Skin of body (tissue), 3 donors: ENCODE measurements at places on chromosomes 13 and 19. TPM values are rescaled to one million over a fixed set of nuclear protein-coding genes. Genes with fewer than 3 reads are reported as not detected.

GRCh38 chr13:23871616-23872220 lies 17.5 kb downstream of the MIPEP start:
- no peak for DNase-seq

- DNase-seq, result no peak
Measured at GRCh38 chr19:35207391-35207871, 21.1 kb downstream of the FAM187B start.

GRCh38 chr13:73913751-73914518 lies 220.3 kb downstream of the KLF12 start:
- no peak for DNase-seq

DNA sequence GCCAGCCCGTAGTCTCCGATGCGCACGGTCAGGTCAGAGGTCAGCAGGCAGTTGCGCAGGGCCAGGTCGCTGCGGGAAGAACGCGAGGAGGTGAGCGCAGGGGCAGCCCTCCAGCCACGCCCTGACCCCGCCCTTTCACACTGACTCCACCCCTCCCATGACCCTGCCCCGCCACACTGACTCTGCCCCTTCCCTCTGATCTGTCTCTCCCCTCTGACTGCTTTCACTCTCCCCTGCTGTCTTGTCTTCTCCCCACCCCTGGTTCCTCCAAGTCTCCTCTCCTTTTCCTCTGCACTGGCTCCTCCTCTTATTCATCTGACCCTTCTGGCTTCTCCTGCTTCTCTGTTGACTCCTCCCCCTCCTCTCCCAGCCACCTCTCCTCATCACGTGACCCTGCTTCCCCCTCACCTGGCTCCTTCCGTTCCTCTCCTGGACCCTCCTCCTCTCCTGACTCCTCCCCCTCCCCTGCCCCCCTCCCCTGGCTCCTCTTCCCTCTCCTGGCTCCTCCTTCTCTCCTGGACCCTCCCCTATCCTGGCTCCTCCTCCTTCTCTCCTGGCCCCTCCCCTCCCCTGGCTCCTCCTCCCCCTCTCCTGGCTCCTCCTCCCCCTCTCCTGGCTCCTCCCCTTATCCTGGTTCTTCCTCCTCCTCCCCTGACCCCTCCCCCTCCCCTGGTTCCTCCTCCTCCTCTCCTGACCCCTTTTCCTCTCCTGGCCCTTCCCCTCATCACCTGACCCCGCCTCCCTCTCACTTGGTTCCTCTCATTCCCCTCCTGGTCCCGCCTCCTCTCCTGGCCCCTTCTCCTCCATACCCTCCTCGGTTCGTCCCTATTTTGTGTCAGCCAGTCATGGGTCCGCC lies 9.9 kb downstream of the LMTK3 start:
- no peak for DNase-seq

DNA sequence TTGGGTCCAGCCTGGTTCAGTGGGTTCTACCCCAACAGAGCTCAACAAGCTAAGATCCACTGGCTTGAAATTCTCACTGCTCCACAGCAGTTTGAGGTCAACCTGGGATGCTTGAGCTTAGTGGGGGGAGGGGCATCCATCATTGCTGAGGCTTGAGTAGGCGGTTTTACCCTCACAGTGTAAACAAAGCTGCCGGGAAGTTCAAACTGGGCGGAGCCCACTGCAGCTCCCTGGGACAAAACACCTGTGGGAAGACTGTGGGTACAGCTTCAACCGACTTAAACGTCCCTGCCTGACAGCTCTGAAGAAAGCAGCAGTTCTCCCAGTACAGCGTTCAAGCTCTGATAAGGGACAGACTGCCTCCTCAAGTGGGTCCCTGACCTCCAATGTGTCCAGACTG lies 1161.9 kb downstream of the UQCRFS1 start:
- no peak for DNase-seq

GRCh38 chr13:38528986-38529385 lies 157.9 kb upstream of the FREM2 start:
- no peak for DNase-seq

GRCh38 chr19:41925208-41926003 lies 2.8 kb downstream of the ERFL start:
- no peak for DNase-seq

DNA sequence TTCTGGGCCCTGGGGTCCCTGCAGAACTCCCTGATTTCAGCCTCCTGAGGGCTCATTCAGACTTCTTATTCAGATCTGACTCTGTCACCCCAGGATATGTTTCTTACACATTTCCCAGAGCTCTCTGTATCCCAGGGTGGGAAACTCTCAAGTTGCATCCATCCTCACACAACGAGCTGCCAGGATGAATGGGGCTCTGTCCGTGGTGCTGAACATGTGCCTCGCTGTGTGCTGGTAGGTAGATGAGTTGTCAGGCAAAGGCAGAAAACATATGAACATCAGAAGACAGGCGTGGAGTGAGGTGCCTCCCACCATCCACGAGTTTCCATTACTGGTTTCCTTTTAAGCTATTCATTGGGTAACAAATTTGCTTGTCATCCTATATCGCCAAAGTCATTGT lies 11.4 kb upstream of the IGFL1 start:
- no peak for DNase-seq

GRCh38 chr13:91655731-91656130 lies 257.3 kb downstream of the GPC5 start:
- no peak for DNase-seq

DNA sequence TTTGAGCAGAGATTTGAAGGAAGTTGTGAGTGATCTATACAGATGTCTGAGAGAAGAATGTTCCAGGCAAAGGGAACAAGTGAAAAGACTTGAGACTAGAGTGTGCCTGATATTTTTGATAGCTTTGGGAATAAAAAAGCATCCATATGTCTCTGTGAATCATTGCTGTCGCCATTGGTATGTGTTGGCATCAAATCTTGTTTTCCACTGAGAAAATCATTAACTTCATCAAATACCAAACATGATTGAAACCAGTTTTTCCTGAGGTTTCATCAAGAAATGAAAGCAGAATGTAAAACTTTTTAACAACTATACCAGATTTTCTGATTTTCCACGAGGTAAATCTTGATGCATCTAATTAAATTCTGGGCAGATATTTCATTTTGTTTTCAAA lies 862.6 kb downstream of the DIAPH3 start:
- peak; percentile 79 for DNase-seq

DNA sequence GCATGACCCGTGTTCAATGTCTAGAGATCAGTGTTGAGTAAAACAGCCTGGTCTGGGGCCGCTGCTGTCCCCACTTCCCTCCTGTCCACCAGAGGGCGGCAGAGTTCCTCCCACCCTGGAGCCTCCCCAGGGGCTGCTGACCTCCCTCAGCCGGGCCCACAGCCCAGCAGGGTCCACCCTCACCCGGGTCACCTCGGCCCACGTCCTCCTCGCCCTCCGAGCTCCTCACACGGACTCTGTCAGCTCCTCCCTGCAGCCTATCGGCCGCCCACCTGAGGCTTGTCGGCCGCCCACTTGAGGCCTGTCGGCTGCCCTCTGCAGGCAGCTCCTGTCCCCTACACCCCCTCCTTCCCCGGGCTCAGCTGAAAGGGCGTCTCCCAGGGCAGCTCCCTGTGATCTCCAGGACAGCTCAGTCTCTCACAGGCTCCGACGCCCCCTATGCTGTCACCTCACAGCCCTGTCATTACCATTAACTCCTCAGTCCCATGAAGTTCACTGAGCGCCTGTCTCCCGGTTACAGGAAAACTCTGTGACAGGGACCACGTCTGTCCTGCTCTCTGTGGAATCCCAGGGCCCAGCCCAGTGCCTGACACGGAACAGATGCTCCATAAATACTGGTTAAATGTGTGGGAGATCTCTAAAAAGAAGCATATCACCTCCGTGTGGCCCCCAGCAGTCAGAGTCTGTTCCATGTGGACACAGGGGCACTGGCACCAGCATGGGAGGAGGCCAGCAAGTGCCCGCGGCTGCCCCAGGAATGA lies 1.5 kb upstream of the CEACAM5 start:
- DNase-seq, result no peak

- DNase-seq, result no peak
Measured at GRCh38 chr19:3471954-3472655, 8.2 kb downstream of the SMIM24 start.

GRCh38 chr13:33740134-33740538 lies 77.8 kb upstream of the RFC3 start:
- peak; percentile 43 for DNase-seq

GRCh38 chr19:17076543-17076991 lies 990 bp downstream of the MYO9B start:
- DNase-seq, result no peak

- DNase-seq, result no peak
Measured at GRCh38 chr19:35399948-35400772, 29.3 kb downstream of the GPR42 start.

DNA sequence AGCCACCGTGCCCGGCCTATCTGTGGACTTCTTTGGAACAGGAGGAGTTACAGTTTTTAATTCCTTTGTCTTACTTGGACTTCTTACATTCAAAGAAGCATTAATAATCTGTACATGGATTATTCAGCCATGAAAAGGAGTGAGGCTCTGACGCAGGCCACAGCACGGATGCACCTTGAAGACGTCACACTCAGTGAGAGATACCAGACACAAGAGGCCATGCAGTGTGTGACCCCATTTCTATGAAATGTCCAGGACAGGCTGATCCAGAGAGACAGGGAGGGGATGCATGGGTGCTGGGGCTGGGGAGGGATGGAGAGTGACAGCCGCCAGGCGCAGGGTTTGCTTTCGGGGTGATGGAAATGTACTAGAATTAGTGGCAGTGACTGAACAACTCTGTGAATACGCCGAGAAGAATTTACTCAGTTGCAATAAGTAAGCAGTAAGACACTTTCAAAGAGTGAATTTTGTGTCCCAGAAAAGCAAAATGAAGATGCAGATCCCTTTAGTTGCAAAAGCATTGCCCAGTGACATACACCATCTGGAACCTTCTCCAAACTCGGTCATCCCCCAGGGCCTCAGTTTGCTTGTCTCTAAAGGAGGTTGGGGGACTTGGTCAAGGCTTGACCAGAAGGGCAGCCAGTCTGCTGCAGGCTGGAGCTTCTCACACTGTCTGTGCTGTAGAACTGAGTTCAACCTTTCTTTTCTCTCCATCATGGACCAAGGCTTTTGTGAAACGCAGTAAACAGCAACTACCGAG lies 25.3 kb downstream of the PIP5K1C start:
- no peak for DNase-seq

DNA sequence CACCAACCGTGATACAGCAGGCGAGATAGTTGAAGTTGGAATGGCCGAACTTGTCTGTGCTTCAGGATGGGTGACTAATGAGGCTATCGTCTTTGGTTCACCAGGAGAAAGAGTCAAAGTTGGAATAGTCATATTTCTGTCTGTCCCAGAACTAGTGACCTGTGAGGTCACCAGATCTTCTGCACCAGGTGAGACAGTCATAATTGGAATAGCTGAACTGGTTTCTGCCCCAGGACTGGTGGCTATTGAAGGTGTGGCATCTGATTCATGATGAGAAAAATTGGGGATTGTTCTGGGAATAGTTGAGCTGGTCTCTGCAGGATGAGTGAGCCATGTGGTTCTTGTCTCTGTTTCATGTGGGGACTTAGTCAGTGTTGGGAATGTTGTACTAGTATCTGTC lies 71.6 kb downstream of the MUC16 start:
- no peak for DNase-seq

TLE2 gene
- 10.9 TPM for total RNA-seq

CATSPERD gene
- not detected for total RNA-seq

KLK2 gene
- not detected for total RNA-seq

HPN gene
- 0.69 TPM for total RNA-seq

KLK12 gene
- total RNA-seq, result 0.69 TPM

IZUMO2 gene
- not detected for total RNA-seq

SRRM5 gene
- total RNA-seq, result not detected

IGFL3 gene
- total RNA-seq, result 5.9 TPM

C2CD4C gene
- 0.49 TPM for total RNA-seq
